HS-5 (cell line): ENCODE measurements at places on chromosomes 4 and X.

GRCh38 chr4:67250131-67250896 is 295.0 kb downstream of the CENPC start:
- no peak for DNase-seq

- no peak for DNase-seq
These were observed 111.9 kb upstream of the EDNRA start for GRCh38 chr4:147368948-147369347.

DNA sequence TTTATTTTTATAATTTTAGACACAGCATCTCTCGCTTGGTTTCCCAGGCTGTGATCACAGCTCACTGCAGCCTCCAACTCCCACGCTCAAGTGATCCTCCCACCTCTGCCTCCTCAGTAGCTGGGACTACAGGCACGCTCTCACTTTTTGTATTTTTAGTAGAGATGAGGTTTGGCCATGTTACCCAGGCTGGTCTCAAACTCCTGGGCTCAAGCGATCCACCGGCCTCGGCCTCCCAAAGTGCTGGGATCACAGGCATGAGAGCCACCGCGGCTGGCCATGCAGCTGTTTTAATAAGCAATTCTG is 39.1 kb downstream of the DHRSX start:
- DNase-seq, result no peak

DNA sequence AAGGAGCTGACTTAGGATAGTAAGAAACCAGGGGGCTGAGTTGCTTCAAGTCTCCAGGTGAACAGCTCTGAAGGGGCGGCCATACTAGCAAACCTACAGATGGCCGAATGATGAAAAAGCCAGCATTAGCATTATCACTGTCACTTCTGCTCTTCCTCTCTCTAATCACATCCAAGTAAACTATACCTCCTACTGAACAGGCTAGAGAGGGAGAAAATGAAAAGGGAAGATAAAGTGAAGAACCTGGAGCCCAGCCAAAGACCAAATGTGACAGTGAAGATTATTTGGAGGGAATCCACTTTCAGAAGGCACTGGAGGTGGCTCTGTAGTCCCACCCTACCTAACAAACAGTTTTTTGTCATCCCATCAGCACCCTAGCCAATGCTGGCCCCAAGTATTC is 50.4 kb upstream of the PRPS1 start:
- DNase-seq, result no peak

DNA sequence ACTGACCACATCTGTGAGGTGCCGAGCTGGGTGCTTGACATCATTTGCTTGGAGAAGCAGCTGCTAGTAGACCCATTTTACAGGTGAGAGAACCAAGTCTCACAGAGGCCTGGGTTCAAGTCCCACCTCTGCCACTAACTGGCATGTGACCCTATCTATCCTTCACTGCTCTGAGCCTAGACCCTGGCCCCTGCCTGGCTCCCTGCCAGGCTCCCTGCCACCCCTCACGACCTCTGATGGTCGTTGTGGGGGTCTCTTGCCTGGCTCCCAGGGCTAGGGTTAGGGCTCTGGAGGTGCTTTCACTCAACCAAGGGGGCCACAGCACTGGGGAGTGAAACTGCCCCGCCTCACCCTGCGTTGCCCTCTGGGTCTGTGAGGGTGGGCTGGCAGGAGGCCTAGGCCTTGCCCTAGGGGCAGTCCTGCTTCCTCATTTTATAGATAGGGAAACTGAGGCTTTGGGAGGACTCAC is 7.2 kb upstream of the ADD1 start:
- no peak for DNase-seq

DNA sequence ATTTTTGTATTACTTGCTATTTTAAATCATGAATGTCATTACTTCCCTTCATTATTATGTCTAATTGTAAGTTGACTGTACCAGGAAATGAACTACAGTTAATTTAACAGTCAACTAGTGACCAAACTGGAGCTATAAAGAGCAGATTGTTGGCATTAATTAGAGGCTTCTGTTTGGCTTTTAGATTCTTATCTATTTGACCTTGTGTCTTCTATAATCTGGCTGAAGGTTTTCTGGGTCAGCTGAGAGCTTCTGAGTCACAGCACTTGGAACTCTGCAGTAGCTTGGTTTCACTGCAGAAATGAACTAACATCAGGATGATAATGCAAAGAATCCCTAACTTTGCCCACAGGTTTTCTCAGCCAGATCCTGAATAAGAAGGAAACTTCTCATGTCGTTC is 169.2 kb upstream of the LEF1 start:
- DNase-seq, result no peak

DNA sequence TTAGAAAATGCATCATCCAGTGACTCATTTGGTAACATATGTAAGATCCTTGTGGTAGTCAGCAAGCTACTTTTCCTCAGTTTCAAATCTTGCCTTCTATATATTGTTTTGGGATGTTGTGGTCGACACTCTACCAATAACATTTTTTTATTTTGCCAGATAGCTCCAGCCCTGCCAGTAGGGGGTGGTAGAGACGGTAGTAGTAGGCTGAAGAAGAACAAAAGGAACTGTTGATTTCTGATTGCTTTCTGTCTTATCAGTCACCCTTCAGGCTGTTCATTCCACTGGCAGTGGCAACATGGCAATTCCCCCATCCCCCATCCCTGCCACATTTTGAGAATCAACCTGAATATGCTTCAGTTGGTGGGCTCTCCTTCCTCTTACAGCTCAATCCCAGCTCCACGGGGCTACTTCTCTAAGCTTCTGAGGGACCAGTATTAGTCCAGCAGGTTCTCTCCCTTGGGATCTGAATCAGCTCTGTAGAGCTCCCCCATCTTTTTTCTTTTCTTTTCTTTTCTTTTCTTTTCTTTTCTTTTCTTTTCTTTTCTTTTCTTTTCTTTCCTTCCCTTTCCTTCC is 171.5 kb upstream of the VEGFC start:
- no peak for DNase-seq

DNA sequence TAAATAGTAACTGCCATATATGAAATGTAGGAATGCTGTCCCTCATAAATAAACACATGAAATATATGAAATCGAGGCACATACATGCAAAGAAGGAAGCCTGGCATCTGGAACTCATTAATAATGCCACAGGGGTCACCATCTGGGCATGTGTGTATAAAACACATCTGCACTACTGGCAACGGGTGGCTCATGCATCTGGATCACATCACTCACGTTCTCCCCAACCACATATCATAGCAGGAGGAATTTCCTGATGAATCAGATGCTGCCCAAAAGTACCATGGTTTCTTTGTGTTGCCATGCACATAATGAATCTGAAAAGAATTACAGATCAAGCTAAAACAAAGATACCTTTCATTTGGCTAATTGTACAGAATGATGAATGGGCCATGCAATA is 28.6 kb downstream of the RNF175 start:
- DNase-seq, result peak; percentile 87

DNA sequence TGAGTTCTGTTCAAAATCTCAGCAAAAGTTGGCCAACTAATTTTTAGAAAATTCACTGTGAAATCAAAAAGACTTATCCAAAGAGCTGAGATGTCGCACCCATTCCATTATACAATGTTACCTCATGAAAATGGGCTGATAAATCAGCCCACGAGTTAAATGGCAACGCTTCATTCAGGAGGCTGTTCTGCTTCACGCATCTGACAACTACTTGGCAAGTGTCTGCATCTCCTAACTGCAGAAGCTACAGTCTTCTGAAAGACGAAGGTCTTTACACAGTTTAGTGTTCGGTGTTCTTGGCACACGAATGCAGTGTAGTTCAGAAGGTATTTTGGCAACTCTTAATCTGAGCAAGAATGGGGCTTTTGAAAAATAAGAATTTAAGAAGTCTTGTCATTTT is 166.6 kb upstream of the DKK2 start:
- DNase-seq, result no peak

DNA sequence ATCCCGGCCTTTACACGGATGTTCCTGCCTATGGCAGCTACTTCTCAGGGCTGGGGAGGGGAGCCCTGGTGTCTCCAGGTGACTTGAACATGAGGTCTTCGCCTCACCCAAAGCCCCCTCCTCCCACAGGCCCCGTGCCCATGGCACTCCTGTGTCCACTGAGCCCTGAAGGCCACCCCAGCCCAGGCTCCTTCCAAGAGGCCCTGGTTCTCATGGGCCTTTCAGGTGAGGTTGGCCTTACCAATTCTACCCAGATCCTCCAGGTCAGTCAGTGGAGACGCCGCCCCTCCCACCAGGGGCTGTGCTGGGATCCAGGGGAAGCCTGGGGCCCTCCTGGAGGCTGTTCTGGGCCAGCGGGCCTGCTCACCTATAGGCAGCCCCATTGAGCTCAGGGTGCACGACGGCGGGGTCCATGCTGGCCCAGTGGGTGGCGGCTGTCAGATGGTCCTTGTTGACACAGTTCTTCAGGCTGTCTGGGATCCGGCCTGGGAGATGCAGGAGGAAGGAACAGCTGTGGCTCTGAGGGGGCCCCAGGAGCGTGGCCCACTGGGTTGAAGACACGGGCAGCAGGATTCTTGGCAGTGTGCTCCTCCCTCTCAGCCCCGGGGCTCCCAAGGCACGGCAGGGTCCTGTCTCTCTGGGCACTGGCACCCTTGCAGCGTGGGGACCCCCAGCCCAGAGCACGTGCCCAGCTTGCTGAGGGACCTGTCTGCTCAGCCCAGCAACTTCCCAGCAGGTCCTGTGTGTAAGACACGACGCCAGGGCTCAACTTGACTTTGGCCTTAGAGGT is 36.2 kb downstream of the CTBP1 start:
- no peak for DNase-seq

DNA sequence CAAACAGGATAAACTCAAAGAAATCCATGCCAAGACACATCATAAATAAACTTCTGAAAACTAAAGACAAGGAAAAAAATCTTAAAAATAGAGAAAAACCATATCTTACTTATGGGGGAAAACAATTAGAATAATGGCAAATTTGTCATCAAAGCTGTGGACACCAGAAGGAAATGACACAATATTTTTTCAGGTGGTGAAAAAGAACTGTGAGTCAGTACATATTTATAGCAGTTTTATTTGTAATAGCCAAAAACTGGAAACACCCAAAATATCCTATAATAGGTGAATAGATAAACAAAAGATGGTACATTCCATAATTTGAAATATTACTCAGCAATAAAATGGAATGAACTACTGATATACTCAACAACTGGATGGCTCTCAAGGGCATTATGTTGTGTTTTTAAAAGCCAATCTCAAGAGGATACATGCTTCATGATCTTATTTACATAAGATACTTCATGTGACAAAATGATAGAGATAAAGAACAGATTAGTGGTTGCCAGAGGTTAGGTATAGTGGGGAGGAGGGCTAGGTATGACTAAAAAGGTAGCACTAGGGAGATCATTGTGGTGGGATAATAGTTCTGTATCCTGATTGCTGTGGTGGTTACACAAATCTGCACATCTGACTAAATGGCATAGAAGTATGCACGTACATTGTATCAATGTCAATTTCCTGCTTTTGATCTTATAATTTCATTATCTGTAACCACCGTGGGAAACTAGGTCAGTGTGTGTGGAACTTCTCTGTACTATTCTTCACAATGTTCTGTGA is 191.9 kb downstream of the PPP1R2C start:
- DNase-seq, result no peak

DNA sequence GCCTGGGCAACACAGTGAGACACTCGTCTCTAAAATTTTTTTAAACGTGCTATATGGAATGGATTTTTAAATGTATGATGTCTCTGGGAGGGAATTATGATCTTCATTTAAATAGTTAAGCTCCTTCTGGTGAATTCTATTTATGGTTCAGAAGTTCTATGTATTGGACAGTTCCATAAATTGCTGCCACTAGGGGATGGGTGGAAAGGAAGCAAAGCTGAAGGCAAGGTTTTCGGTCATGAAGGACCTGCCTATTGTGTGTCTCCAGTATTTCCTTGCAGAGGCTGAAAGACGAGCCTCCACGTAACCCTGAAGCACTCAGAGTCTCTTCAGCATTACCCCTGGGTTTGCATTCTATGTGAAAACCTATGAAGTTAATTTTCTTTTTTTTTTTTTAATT is 451.5 kb upstream of the FAT1 start:
- no peak for DNase-seq

GRCh38 chrX:31092476-31092875 is 20.6 kb upstream of the FTHL17 start:
- no peak for DNase-seq
